NCI-H1930 (cell line): ENCODE measurements at places on chromosomes 3 and 15.
A peak's percentile ranks its signal among the peaks of the same experiment; 100 is the strongest.

DNA sequence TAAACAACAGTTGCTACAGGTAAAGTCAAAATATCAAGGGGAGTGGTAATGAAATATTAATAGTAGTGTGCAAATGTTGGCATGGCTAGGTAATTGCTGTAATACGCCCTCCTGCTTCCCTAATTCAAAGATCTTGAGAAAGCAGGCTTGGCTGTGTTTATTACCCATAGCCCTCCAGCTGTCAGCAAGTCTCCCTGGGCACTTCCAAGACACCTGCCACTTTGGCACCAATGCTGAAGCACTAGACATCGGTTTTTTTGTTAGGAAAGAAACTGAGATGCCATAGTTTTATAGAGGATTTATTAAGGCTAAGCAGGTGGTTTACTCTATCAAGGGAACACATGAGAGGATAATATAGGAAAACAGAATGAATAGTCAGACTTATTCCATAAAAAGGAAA, 64.4 kb downstream of the P2RY1 start:
- no peak for DNase-seq

GRCh38 chr3:126431103-126431534, 36.4 kb downstream of the CFAP100 start:
- no peak for DNase-seq

- no peak for DNase-seq
Measured at GRCh38 chr15:48190932-48191573, 412 bp upstream of the CTXN2 start.

DNA sequence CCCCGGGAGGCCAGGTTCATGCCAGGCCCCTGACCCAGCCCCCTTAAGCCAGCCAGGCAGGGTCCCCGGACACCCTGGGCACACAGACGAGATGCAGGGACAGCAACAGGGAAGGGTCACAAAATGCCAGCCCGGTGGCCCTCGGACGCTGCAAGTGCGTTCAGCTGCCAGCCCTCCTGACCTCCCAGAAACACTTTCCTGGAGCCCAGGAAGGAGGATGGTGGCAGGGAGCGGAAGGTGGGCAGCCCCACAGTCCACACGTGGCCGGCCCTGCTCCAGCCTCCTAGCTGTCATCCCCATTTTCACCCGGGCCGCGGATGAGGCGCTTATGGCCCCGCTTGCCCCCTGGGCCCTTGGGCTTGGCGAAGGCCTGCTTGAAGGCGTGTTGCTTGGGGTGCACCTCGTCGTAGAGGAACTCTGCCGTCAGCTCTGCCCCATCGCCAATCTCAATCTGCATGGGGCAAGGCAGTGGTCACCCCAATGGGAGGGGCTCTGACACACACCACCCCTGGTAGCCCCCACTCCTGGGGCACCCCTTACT, 3.4 kb upstream of the TLR9 start:
- no peak for DNase-seq

DNA sequence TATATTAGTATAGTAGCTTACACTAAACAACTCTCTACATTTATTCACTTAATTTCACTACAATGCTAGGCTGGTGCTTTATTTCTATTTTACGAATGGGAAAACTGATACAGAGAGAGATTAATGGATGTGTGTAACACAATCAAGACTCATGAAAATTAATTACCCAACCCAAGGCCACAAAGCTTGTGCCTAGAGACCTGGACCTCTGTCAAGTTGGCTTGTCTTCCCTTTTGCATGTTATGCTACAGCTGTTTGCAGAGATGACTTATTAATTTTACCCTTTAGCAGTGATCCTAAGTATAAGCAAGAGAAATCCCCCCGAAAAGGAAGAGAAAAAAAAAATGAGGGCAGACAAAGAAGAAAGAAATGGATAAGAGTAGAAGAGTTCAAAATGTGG, 162.5 kb downstream of the C3orf38 start:
- no peak for DNase-seq

DNA sequence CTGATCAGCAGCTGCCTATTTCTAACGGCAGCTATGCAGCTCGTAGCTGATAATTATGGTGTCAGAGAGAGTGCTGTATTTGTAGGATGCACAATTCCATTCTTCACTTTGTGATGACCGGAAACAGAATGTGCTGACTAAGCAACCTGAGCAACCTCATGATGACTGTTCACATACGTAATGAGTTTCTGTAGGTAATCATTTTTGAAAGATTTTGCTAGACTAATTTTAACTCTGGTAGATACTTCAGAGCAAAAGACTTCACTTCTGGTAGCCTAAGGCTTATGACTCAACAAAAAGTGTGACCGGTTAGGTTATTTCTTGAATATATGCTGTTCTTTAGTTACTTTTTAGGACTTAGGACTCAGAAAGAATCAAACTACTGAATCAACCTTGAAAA, 567.7 kb downstream of the NAALADL2 start:
- no peak for DNase-seq

DNA sequence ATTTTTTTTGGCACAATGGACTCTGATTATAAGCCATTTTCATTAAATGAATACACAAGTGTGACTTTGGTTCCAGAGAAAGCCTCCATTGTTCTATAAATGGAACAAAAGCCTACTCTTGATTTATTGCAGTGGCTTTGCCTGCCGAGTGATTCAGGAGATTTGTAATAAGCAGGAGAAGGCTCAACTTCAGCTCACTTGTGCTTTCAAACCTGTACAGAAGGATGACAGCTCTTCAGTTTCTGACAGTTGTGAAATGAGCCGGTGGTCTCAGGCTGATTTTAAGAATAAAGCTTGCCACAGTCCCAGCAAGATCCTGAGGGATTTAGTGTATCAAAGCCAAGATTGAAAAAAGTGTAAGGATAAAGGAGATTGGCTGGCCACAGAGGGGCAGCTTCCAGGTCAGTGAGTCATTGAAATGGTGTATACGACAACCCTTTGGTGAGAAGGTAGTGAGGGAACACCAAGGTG, 438.8 kb upstream of the TGFBR2 start:
- DNase-seq, result no peak

GRCh38 chr3:182284793-182285192, 508.5 kb upstream of the ATP11B start:
- DNase-seq, result peak; percentile 15

- no peak for DNase-seq
Measured at GRCh38 chr3:99789011-99789721, 28.5 kb upstream of the CMSS1 start.

DNA sequence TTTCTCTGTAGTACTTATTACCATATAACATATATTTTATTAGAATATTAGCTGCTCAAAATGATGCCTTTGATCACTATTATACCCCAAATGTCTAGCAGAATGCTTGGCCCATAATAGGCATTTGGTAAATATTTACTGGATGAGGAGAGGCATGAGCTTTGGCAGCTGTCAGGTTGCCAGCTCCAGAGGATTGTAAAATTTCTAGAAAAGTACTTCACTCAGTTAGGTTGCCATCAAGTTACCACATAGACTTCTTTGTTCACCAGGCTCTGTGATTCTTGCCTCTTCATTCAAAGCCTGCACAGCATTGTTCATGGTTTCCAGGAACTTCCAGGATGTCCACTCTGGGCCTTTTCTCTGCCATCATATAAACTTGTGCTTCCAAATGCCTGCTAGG, 582.8 kb downstream of the PDCD6IP start:
- no peak for DNase-seq

DNA sequence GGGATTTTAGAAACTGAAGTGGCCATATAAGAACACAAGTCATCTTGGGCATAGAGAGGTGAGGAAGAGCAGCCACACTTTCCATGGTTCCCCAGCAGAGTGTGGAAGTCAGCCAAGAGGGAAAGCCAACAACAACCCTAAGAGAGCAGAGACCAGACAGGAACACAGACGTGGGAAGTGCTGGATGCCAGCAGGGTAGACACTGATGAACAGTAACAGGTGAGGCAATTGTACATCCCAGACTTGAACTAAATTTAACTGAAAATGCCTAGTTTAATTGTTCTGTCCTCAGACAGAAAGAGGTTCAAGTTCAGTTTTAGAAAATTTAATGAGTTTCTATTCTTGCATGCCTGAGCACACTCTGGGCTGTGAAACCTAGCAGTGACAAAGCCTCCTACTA, 212.1 kb downstream of the ATP8B4 start:
- DNase-seq, result no peak

- DNase-seq, result no peak
Measured at GRCh38 chr3:31105438-31106077, 211.1 kb upstream of the GADL1 start.

GRCh38 chr3:27166888-27167287, 202.3 kb downstream of the NEK10 start:
- no peak for DNase-seq

DNA sequence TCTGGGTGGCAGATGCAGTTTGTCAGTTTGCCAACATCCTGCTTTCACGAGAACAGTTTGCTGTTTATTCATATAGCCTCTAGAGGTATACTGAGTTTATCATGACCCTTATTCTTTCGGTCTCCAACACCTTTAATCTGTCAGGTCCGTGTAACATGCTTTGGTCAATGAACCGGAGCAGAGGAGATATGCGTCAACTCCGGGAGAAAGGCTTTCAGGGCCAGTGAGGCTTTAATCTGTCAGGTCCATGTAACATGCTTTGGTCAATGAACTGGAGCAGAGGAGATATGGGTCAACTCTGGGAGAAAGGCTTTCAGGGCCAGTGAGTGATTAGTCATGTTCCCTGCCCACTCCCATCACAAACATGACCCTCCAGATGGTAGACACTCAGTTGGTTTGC, 16.9 kb upstream of the GPD1L start:
- DNase-seq, result no peak

- no peak for DNase-seq
Measured at GRCh38 chr3:162041622-162042021, 545.0 kb downstream of the OTOL1 start.

GRCh38 chr15:62242999-62243398, 77.9 kb upstream of the C2CD4B start:
- DNase-seq, result no peak

DNA sequence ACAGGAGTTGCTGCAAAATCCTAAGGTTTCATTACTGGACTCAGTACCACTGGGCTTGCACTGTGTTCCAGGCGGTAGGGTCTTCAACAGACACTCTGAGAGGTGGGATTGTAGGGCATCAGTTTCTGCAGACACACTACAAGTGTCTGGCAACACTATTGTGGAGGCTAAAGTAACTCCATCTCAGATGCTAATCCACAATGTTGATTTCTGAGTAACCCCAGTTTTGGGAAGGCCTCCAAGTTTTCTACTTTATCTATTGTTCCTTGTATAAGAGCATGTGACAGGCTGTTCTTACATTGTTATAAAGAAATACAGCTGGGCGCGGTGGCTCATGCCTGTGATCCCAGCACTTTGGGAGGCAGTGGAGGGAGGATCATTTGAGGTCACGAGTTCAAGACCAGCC, 2.5 kb upstream of the ABHD5 start:
- DNase-seq, result no peak

GRCh38 chr15:90230071-90230494, 3.7 kb downstream of the CIB1 start:
- no peak for DNase-seq

GRCh38 chr15:26724381-26725150, 48.3 kb downstream of the GABRB3 start:
- DNase-seq, result no peak

GRCh38 chr3:79651536-79652065, 116.2 kb downstream of the ROBO1 start:
- DNase-seq, result no peak

DNA sequence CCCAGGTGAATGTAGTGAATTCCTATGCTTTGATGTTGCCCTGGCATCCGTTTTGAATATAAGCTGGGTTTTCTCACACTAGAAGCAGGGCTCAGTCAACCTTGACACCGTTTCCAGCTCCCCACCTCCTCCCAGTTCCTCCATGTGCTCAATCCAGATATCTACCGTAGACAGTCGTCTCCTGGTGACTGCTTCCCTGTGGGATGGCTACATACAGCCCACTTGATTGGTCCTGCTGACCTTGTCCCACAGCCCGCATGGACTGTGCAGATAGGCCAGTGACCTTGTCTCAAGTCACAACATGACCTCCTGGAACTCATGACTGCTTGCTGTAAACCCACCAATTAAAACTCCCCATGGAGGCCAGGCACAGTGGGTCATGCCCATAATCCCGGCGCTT, 8.1 kb downstream of the SEMA7A start:
- DNase-seq, result no peak

DNA sequence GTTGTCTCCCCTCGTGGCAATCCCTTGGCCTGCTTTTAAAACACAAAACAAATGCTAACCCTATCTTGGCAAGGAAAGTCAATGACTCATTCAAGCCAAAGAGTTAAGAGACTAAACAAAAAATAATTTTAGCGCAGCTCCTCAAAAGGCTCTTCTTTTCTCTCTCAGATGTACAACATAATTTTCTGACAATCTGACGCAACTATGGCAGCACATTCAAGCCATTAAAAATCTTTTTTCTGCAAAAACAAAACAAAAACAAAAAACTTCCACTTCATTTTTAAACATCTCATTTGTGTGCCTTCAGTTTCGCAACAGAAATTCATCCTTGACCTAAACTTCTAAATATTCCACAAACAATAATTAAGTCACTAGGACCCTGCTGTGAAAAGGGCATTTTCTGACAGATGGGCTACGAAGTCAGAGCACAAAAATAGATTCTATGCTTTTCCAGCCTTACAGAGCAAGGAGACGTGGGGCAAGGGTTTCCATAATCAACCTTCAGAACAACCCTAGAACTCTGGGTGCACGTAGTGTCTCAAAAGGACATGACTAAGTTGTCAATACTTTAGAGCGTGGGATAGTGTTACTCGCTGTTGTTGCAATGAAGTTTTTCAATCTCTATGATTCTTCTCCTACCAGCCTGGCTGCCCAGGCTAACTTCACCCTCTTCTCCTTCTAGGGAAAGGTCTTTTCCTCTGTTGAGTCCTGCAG, 84.3 kb downstream of the MB21D2 start:
- no peak for DNase-seq

- no peak for DNase-seq
Measured at GRCh38 chr3:40310705-40311104, 1.2 kb downstream of the EIF1B start.

DNA sequence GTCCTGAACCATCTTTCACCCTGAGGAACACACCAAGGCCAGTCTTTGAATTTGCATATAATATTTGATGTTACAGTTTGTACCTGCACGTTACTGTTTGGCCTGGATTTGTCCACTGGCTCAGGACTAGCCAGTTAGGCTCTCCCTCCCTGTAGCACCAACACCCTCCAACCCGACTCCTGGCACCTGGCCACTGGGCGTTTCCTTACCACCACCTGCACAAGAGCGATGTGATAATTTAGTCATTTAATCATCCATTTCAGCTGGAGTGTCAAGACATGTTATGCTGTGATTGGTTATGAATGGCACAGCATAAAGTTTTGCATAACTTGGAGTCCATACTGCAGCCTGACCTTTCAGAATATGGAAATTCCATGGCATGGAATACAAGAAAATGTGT, 242.4 kb downstream of the KCNMB2 start:
- DNase-seq, result no peak

GRCh38 chr3:10309736-10310135, 11.2 kb downstream of the SEC13 start:
- DNase-seq, result no peak

GRCh38 chr3:125141596-125142419, 70.7 kb downstream of the SLC12A8 start:
- DNase-seq, result peak; percentile 49

- DNase-seq, result no peak
Measured at GRCh38 chr3:60053526-60054265, 1003.9 kb upstream of the CFAP20DC start.

- DNase-seq, result no peak
Measured at GRCh38 chr3:142053244-142053643, 96.1 kb downstream of the TFDP2 start.
